ENCODE measurements at places on chromosomes 1 and 21.

GRCh38 chr1:180928331-180929230, 15.9 kb downstream of the KIAA1614 start:
- DNase-seq, result no peak

- DNase-seq, result no peak
These were observed 3.6 kb upstream of the MAP1LC3C start for GRCh38 chr1:242002510-242002909.

- peak; percentile 39 for DNase-seq
These were observed 104.2 kb upstream of the CASZ1 start for GRCh38 chr1:10900691-10901090.

DNA sequence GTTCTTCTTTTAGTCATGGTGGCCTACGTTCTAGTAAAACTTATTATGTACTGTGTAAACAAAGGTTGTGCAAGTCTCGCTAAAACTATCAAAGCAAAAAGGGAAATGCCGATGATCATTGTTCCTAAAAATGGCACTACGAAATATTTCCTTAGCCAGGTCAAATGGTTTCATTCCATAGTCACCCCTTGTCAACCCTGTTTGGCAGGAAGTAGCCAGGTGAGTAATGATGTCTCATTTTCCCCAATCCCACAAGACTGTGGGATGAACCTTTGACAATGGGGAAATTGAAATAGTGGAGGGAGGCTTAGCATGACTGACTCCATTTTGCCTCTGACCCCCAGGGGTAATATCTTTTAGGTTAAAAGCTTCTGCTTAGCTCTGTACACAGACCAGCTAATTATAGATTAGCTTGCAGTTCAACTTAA, 5.6 kb upstream of the REN start:
- DNase-seq, result peak; percentile 67

DNA sequence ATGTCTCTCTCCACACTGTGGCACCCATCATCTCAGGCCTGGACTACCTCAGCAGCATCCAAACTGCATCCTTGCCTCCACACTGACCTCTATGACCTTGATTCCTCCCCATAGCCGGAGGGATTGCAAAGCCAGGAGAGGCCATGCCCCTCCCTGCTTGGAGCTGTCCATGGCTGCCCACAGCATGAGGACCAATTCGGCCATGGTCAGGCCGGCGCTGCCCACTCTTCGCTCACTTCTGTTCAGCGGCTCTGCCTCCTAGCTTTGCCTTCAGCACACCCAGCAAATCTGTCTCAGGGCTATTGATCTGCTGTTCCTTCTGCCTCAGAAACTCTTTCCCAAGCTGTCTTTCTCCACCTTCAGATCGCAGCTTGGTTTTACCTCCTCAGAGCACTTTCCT, 94.5 kb downstream of the TNR start:
- DNase-seq, result no peak

GRCh38 chr21:45869121-45870007, 112.2 kb upstream of the COL6A1 start:
- peak; percentile 86 for DNase-seq

DNA sequence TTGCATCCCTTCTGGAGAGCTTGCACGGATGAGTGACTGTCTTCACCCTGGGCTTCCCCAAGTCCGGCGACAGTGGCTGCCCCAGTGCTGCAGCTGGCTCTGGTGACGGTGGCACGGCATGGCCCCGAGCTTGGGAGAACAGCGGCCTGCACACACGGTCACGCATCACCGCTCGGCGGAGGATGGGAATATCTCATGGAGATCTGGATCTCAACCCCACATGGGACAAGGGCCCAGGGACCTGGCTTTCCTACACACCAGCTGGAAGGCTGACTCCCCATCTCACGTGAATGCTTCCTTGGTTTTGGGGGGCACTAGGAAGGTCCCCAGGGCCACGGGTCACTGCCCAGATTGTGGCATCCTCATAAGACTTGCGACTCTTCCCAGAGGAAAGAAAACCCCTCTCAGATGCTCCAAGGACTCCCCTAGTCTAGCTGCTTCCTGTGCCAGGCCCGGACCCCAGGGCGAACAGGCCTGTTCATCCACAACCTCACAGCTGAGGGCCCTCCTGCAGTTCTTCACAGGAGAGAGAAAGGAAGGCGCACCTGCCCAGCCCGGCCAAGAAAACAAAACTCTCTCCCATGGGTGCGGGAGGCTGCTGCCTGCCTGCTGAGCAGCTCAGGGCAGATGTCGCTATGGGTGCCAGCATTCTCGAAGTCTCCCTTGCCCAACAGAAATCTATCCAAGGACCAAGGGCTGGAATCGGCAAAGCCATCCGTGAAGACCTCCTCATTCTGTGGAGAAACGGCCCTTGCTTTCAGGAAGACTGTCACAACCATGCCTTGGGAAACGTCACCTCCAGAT, 9.9 kb downstream of the CFAP410 start:
- DNase-seq, result no peak

DNA sequence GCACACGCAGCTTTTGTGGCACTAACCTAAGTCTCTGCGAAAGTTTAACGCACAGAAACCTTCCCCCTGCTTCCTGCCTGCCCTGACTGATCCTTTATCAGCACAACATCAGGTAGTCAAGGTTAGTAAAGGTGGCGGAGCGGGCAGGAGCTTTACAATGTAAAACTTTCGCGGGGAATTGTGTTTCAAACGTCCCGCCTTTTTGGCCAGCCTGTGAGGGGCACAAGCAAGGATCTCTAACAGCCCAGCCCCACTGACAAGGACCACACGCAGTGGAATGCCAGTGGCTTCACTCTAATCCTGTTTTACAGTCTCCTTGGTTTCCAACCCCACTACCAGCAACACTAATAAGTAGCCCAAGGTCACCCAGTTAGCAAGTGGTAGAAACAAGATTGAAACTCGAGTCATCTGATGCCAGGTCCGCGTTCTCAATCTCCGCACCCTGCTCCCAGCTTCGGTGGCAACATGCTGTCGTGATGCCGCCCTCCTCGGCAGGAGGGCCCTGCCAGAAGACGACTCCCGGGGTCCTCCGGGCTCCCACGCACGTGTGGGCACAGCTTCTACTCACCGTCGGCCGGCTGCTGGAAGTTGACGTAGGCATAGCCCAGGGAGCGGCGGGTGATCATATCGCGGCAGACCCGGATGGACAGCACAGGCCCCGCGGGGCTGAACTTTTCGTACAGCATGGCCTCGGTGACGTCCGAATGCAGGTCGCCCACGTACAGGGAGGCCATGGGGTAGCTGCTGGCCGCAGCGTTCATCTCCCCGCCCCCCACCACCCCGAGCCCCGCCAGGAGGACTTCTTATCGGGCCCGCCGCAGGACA, 1.2 kb downstream of the PABPC4 start:
- DNase-seq, result peak; percentile 70

DNA sequence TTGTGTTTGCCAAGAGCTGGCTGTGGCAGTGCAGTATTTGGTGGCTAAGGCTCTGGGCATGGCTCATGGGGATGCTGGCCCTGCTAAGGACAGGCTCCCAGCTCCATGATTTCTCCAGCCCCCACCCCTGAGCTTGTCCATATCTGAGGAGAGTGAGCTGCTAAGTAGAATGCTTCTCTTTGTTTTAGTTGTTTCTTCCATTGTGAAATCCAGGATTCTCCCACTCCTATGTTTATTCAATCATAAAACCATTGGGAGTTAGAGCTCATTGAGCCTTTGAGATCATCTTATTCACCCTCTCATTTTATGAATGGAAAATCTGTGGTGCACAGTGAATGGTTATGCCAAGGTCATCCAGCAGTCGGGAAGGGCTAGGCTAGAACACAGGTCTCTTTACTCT, 188.8 kb downstream of the TNR start:
- no peak for DNase-seq

- peak; percentile 8 for DNase-seq
These were observed 4.7 kb downstream of the OR2B11 start for GRCh38 chr1:247453245-247453644.

DNA sequence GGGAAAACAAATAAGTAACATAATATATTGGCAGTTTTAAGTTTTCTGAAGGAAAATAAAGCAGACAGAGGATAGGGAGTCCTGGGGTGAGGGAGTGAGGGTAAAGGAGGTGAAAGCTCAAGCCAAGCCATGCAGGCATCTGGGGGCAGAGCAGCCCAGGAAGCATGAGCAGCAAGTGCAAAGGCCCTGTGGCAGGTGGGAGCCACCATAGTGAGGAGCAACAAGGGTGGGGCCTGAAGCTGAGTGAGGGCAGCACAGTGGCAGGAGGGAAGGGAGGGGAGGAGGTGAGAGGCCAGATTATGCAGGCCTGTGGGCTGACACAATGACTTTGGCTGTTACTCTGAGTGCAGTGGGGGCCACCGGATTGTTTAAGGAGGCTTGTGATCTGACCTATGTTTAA, 138.8 kb upstream of the TNR start:
- DNase-seq, result no peak

DNA sequence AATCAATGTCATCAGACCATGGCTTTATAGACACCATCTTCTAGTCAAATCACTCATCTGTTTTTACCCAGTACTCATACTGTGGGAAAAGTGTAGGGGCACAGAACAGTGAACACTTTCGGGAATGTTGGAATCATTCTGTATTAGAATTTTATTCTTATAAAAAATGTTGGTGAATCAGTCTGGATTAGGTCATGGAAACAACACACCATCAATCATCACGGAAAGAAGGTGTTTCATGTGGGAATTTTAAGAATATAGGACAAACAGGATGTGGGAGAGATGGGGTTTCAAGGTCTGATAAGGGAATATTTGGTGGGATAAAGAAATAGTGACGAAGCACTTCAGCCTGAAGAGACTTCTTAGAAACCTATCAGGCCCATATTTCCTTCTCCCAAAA, 17.3 kb downstream of the GBP1 start:
- peak; percentile 93 for DNase-seq

DNA sequence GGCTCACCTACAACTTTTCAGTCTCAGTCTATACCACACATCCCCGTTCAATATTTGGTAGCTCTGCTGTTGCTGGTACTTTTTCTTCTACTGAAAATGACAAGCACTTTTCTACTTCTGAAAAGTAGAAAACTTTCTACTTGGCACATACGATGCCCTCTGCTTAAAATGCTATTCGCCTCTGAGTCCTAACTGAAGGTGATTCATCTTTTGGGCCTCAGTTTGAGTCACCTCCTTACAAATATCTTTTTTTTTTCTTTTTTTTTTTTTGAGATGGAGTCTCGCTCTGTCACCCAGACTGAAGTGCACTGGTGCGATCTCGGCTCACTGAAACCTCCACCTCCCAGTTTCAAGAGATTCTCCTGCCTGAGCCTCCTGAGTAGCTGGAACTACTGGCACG, 136.0 kb upstream of the CYYR1 start:
- peak; percentile 16 for DNase-seq

- DNase-seq, result peak; percentile 1
These were observed 255.7 kb downstream of the OMA1 start for GRCh38 chr1:58290685-58291372.

All from amniotic epithelial cell (primary cell).